ENCODE measurements at places on chromosomes 7 and 10. TPM values are rescaled to one million over a fixed set of nuclear protein-coding genes. Genes with fewer than 3 reads are reported as not detected.

Gene PIK3CG
- total RNA-seq, result 8.6 TPM

Gene ANKRD1
- total RNA-seq, result not detected

Gene SAMD9L
- 18.0 TPM for total RNA-seq

DNA sequence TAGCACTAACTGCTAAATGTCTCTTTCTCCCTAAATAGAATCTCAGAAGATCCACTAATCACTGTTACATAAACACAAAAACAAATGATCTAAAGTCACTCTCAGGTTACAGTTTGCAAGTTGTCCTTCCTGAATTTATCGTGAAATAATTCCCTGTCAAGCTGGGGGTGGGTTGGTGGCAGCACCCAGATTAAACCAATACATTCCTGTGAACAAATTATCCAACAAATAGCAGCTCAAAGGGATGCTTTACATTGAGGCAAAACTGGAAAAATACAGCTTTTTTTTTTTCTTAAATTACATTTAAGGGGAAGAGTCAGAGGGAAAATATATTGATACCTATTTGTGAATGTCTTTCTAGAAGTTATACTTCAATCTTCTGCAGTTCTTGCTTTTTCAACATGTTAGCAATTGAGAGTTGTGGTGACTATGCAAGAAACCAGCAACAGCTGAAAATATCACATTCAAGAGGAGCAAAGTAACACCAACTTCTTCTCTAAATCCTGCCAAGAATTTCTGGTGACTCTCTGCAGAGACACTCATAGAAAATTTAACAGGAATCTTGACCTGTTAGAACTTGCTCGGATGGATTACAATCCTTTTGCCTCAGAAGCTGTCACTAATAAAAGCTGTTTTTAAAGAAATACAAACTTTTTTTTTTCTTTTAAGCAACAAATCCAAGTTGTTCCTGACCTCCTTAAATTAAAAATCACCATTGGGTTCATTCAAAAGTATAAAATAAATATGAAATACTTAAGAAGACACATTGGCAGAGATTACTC lies 18.9 kb downstream of the LMOD2 start:
- DNase-seq, result no peak

GRCh38 chr10:60144099-60144498 lies 237.7 kb upstream of the CCDC6 start:
- DNase-seq, result no peak

- no peak for DNase-seq
These were observed 38.6 kb downstream of the ZNF25 start for GRCh38 chr10:37937864-37938263.

- DNase-seq, result no peak
These were observed 43.3 kb upstream of the FZD8 start for GRCh38 chr10:35685402-35685801.
